ENCODE measurements at places on chromosomes 1 and 21. TPM values are rescaled to one million over a fixed set of nuclear protein-coding genes. Genes with fewer than 3 reads are reported as not detected.

GRCh38 chr1:198879711-198880306 is 241.0 kb downstream of the PTPRC start:
- DNase-seq, result no peak

DNA sequence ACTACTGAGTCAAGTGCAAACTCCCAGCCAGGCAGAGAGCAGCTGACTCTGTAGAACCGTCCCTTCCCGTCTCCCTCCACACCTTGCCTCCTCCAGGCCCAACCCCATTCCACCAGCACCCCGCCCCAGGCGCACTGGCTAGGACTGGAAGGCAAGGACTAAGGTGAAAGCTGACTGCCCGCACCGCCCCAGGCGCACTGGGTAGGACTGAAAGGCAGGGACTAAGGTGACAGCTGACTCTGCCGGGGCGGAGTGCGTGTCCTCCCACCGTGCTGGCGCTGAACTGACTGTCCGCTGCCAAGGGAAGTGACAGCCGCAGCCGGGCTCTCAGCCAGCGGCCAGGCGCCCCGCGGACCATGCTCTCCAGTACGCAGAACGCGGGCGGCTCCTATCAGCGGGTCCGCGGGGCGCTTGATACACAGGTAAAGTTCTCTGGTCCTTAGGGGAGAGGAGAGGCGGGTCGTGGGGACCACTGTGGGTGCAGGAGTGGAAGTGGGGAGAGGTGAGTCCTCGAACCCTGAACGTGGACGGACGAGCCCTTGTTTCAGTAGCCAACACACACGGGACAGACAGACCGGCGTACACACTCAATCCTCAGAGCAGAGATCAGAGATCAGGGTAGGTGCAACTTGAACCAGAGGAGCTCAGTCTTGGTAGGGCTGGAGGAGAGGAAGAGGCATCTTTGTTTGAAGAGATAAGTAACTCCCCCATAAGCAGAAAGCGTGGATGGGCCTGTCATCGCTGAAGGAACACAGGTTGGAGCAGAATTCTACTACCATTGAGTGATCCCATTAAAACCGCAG is 58.0 kb downstream of the RBM11 start:
- peak; percentile 85 for DNase-seq

DNA sequence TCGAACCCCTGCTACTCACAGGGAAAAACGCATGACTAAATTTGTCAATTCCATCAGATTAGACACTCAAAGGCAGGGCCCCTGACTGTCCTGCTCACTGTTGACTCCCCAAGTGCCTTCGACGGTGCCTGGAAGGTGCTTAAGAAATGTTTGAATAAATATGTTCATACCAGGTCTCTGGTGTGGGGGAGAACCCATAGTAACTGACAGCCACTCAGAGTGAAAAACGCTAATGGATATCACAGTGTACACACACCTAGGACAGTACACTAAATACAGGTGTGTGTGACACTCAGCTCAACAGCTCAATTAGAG is 39.7 kb upstream of the WASF2 start:
- DNase-seq, result no peak

Gene WNT9A
- total RNA-seq, result 2.5 TPM

Gene PTGFR
- 1.3 TPM for total RNA-seq

Measured in left ventricle myocardium superior (tissue), 1 donor.